Thymus (tissue), 14 donors: ENCODE measurements at places on chromosomes 1 and 21. TPM values are rescaled to one million over a fixed set of nuclear protein-coding genes. Genes with fewer than 3 reads are reported as not detected.

Gene PPIAL4G
- total RNA-seq = 0.05 TPM

DNA sequence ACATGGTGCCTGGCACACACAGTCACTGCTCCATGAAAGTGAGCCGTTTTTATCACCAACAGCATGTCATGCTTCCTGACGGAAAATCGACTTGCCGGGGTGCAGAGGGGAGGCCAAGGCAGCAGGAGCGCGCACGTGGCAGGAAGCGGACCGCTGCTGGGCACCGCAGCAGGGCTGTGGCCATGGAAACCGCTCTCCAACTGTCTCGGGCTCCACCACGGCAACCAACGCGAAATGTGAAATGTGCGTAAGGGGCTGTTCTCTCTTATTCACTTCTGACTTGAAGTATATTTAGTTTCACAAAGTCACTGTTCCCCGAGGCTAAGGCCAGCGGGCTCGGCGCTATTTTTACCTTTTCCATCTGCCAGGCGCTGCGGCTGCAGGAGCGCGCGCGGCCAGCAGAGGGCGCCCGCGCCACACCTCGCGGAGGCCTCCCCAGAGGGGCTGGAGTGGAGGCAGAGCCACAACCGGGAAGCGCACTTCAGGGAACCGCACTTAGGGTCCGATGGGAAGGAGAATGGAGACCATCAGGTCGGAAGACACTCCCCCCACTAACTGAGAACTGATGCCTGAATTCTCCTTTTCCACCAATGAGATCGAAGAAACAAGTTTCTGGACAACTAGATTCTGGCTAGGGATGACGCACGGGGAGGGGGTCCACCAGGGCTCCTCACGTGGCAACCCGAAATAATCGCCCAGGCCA, 19.7 kb downstream of the RCC2 start:
- peak; percentile 41 for DNase-seq

Gene LCE2C
- total RNA-seq = not detected

- no peak for DNase-seq
These were observed 61.9 kb downstream of the TBCE start for GRCh38 chr1:235429143-235429542.

- DNase-seq = no peak
These were observed 137.2 kb downstream of the DHRS3 start for GRCh38 chr1:12480748-12481362.

- DNase-seq = no peak
These were observed 24.6 kb upstream of the FCRL3 start for GRCh38 chr1:157725221-157725577.

DNA sequence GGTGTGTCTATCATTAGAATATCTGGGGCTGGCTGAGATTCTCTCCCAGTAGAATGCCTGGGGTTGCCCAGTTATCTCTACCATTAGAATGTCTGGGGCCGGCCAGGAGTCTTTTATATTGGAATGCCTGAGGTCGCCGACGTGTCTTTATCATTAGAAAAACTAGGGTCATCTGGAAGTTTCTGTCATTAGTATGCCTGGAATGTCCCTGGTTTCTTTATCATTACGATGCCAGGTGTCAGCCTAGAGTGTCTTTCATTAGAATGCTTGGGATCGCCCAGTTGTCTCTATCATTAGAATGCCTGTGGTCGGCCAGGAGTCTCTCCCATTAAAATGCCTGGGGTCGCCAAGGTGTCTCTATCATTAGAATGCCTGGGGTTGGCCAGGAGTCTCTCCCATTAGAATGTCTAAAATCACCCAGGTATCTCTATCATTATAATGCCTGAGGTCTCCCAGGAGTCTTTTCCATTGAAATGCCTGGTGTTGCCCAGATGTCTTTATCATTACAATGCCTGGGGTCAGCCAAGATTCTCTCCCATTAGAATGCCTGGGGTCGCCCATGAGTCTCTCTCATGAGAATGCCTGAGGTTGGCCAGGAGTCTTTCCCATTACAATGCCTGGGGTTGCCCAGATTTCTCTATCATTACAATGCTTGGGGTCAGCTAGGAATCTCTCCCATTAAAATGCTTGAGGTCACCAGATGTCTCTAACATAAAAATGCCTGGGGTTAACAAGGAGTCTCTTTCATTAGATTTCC, 53.2 kb downstream of the RNF187 start:
- no peak for DNase-seq

DNA sequence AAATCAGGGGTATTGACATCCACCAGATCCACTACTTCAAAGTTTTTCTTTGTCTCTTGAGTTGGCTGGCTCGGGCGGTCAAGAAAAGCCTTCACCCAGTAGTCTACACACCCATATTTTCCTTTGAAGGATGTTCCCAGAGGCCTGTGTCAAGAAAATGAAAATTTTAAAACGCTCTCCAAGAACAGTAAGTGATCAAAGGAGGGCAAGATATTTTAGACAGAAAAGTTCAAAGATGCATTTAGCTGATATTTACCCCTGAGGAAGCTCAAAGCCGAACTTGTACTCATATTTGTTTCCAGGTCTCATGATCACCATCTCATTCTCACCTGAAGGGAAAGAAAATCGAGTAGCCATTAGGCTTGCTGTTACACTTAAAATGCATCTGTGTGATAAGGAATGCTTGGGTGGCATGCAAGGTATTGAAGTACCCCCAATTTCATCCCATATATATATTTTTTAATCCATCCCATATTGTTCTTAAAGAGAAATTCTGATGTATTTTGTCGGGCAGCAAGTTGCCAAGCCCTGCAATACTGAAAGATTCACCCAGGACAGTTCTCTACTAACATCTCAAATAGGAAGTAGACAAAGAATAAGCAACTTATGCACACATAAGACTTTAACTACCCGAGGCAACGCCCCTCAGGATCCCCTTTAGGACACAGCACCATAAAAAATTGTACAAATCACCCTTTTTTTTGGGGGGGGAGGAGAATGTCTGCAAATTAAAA, 1.1 kb downstream of the TXNIP start:
- DNase-seq = peak; percentile 46

DNA sequence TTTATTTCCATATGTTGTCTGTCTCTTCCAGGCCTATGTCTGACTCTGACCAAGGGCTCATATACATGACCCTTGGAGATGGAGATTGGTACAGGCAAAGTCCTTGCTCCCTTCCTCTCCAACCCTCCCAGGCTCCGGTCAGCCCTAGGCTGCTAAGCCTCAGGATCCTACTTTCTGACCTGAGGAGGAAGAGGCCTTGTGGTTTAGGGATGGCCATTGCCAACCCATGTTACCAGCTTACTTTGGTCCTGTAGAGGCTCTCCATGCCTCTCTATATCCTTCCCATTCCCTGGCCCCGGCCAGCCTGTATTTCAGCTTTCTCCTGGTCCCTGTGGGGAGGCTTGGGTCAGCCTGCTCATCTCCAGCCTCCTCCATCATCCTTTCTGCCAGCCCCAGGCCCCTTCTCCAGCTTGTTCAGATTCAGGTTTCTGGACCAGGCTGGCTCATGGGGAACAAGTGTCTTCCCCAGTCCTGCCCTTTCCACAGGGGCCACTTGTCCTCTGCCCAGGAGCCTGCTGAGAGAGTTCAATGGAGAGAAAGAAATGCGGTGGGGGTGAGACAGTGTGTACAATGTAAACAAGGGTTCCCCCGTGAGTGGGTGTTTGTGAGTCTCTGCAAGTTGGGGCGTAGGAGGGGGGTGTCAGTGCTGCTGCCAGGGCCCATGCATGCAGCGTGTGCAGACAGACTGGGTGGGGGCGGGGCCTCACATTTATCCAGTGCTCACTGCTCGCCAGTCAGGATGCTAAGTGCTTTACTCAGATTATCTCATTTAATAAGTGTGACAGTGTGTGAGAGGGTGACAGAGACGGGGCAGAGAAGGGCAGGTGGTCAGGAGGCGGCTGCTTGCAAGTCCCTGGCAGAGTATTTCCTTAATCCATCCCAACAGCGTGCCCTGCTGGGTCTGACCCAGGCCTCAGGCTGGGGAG, 31.3 kb upstream of the FOXO6 start:
- no peak for DNase-seq

- DNase-seq = no peak
These were observed 11.1 kb downstream of the ZFYVE9 start for GRCh38 chr1:52153010-52153409.

DNA sequence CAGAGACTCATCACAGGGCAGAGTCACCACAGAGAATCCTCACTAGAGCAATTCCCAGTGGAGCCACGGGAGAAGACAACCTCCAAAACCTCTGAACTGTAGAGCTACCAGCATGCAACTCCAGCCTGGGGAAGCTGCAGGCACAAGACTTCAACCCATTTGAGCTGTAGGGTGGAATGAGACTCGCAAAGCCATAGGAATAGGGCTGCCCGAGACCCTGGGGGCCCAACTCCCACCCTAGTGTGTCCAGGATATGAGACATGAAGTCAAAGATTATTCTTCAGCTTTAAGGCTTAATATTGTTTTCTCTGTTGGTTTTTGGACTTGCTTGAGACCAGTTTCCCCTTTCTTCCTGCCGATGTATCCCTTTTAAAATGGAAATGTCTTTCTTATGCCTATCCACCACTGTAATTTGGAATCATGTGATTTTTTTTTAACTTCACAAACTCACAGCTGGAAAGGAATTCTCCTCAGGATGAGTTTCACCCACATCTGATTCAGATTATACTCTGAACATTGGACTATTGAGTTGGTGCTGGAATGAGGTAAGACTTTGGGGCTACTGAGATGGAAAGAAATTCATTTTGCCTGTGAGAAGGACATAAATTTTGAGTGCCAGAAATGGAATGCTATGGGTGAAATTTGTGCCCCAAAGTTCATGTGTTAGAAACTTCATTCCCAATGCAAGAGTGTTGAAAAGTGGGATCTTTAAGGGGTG, 59.6 kb upstream of the ST6GALNAC5 start:
- DNase-seq = no peak

GRCh38 chr1:158717344-158717743, 3.2 kb downstream of the OR6K3 start:
- no peak for DNase-seq

Gene SDF4
- 37.6 TPM for total RNA-seq

- DNase-seq = no peak
These were observed 11.1 kb downstream of the TMEM240 start for GRCh38 chr1:1529321-1529720.

GRCh38 chr1:110242731-110243130, 32.6 kb downstream of the KCNC4 start:
- DNase-seq = no peak

Gene PIK3R3
- total RNA-seq = 8.9 TPM

- DNase-seq = no peak
These were observed 22.7 kb upstream of the ACBD6 start for GRCh38 chr1:180524915-180525714.

- DNase-seq = peak; percentile 12
These were observed 774 bp upstream of the WDTC1 start for GRCh38 chr1:27233667-27234048.

- DNase-seq = no peak
These were observed 31.1 kb downstream of the KPNA6 start for GRCh38 chr1:32138965-32139364.

DNA sequence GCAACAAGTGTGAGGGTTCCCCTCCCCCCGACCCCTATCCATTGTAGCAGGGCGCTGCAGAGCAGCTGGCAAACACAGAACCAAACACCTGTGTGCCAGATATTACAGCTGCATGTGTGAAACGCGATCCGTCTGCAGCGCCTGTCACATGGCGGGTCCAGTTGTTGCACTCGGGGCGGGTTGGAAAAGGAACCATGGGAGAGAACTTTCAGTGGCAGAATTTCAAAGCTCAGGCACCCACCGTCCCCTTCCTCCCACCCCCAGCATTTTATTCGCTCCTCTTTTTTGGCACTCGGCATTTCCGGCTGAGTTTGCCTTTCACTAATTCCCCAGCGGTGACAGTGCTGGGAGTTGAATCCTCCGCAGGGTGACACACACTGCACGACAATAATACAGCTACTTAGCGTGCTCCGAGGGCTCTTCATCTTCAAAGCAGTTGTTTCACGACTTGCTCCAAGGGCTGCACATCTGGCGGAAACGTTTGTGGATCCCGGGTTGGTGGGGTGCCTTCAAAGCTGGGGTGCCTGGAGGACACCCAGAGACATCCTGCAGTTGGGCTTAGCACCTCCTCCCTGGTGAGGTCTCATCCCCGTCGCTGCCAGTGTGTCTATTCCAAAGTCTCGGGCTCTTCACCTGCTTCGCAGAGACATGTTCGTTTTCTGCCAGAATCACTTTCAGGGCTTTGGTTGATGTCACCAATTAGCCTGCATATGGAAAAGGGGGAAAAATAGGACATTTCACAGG, 180.7 kb downstream of the ZBTB18 start:
- peak; percentile 22 for DNase-seq

DNA sequence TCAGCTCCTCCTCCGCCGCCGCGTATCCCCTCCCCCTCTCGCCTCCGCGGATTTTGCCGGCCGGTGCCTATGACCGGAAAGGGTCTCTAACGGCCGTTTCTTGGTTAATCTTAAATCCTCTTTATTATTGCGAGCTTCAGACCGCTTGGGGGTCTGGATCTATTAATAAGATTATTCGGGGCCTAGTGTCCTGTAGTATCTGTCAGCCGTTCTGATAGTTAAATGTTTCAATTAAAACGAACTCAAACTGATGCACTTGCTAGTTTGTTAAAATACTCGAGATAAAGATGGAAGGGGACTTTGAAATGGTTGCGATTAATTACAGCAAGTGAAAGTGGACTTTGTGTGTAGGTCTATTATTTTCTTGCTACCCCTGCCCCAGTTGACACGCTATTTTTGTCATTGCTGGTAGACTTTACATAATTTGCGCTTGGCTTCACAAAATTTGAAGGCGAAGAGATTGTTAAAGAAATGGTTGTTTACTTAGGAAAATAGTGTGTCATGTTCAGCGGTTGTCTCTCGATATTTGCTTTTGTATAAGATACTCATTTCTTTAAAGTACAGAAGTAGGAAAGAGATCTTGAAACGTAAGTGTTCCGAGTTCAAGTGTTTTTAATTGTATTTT, 779 bp downstream of the SON start:
- peak; percentile 17 for DNase-seq

Gene NBPF8
- total RNA-seq = 6.6 TPM

GRCh38 chr21:33688353-33688752, 46.1 kb downstream of the ITSN1 start:
- no peak for DNase-seq

DNA sequence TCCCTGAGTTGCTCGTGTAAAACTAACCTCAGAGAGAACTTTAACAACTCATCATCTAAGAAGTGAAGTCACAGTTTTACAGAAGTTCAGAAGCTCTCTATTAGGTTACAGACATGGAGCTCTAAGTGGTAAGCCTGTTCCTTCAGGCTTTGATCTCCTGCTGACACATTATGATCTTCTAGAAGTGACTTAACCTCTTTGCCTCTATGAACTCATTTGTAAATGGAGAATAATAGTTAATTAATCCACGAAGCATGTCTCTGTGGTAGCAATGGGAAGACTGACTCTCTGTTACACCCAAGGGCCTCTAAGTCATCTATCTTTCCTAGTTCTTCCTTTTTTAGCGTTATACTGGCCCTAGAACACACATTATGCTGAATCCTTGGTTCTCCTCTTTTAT, 157.9 kb upstream of the NRIP1 start:
- DNase-seq = no peak

DNA sequence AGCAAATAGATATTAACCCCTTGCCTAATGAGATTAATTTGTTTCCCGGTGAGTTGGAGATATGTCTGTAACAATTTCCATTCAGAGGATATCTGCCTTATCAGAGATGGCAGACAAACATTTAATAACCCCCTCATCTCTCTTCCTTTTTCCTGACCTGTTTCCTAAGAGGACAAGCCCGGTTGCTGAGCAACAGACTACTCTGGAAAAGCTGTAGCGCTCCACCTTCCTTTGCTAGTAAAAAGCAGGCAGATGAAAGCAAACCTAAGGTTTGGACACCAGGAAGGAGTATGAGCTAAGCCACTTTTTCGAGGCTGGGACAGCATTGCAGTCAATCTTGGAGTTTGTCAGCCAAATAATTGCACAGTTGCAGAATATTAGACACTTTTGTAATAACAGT, 82.4 kb downstream of the RGS21 start:
- no peak for DNase-seq

- DNase-seq = no peak
These were observed 437.2 kb upstream of the DAB1 start for GRCh38 chr1:57860931-57861565.
